ENCODE measurements at places on chromosomes 16 and 17. TPM values are rescaled to one million over a fixed set of nuclear protein-coding genes. Genes with fewer than 3 reads are reported as not detected.

SPPL2C gene
- total RNA-seq: not detected

CD300H gene
- not detected for total RNA-seq

YWHAE gene
- 425 TPM for total RNA-seq

MGAT5B gene
- not detected for total RNA-seq

SECTM1 gene
- total RNA-seq: 0.45 TPM

C16orf86 gene
- 2.8 TPM for total RNA-seq

KRTAP9-8 gene
- total RNA-seq: not detected

CLEC16A gene
- 21.7 TPM for total RNA-seq

UTS2R gene
- not detected for total RNA-seq

GCGR gene
- total RNA-seq: not detected

COL1A1 gene
- total RNA-seq: 0.92 TPM

HOXB4 gene
- 2.0 TPM for total RNA-seq

HOXB6 gene
- not detected for total RNA-seq

MAFG gene
- 12.4 TPM for total RNA-seq

GINS2 gene
- total RNA-seq: 62.9 TPM

HAP1 gene
- total RNA-seq: 0.09 TPM

CHMP6 gene
- 13.9 TPM for total RNA-seq

- peaks cover 63% of the 10 kb centered on the region for H3K4me1 ChIP-seq
- H3K27ac ChIP-seq: no peak overlapping the region
- no peaks in the 10 kb centered on the region for H3K27me3 ChIP-seq
Measured at GRCh38 chr17:78353834-78354233, 6.0 kb downstream of the SOCS3 start.

- peaks cover 27% of the 10 kb centered on the region for H3K4me1 ChIP-seq
- no peak overlapping the region for H3K27ac ChIP-seq
- H3K4me3 ChIP-seq: no peak overlapping the region
- H3K27me3 ChIP-seq: no peaks in the 10 kb centered on the region
Measured at GRCh38 chr16:58518980-58519368, 3.7 kb downstream of the SETD6 start.

DNA sequence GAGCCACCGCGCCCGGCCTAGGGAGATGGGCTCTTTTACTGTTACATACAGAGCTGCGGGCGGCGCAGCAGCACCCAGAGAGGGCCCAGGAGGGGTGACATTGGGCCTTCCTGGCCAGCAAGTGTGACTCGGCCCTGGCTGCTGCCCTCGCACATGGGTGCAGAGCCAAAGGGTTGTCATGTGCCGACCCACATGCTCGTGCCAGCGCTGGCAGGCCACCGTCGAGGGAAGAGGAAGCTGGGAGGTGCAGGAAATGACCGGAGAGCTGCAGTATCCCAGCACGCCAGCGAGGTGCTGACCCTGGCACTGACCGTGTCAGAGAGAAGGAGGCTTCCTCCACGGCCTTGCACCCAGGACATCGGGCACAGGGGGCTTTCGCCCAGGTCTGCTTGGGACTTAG, 8.0 kb downstream of the ENDOV start:
- H3K36me3 ChIP-seq: no peaks in the 10 kb centered on the region
- H3K4me3 ChIP-seq: no peak overlapping the region
- H3K4me1 ChIP-seq: peaks cover 11% of the 10 kb centered on the region
- no peak for DNase-seq
- H3K27ac ChIP-seq: no peak overlapping the region

DNA sequence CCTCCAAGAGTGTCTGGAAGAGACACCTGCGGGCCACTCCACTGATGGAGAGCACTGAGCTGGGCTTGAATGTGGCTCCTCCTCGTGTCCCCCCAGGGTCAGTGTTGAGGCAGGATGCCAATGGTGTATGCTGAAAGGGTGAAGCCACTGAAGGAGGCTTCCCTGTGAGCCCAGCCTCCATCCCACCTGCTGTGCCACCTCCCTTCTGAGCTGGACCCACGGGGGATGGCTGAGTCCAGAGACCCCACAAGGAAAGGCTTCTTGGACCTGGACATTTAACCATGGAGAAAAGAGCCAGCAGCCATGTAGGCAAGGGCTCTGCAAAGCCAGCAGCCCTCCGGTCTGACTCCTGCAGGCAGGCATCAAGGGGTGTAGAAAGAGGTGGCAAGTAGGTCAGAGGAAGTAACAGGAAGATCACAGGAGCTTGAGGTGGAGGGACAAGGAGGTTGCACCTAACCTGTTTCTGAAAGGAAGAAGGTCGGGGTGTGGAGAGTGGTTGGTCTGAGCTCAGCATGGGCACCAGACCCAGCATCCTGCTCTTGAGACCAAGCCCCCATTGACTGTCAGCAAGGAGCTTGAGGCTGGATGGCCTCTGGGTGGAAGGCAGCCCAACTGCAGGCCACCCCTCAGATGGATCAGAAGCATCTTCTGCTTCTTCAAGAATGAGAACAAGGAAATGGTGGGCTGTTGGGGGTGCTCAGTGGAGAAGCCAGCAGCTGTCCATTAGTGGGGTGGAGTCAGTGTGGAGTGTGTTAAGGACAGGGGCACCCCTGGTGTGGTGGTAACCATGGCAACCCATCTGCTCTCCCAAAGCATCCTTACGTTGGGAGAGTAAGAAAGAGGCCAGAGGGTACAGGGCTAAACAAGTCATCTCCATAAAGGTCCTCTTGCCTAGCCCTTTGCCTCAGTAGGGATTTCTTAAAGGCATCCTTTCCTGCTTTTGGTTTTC, 80.7 kb downstream of the PLD6 start:
- H3K4me1 ChIP-seq: peaks cover 61% of the 10 kb centered on the region
- peak; percentile 30 for DNase-seq
- peak overlapping the region; percentile 88 for H3K27ac ChIP-seq
- H3K36me3 ChIP-seq: peaks cover 2% of the 10 kb centered on the region
- H3K27me3 ChIP-seq: no peaks in the 10 kb centered on the region

GRCh38 chr17:68993112-68993511, 37.9 kb upstream of the ABCA8 start:
- no peaks in the 10 kb centered on the region for H3K36me3 ChIP-seq
- no peak overlapping the region for H3K4me3 ChIP-seq
- no peak for DNase-seq
- no peaks in the 10 kb centered on the region for H3K4me1 ChIP-seq

DNA sequence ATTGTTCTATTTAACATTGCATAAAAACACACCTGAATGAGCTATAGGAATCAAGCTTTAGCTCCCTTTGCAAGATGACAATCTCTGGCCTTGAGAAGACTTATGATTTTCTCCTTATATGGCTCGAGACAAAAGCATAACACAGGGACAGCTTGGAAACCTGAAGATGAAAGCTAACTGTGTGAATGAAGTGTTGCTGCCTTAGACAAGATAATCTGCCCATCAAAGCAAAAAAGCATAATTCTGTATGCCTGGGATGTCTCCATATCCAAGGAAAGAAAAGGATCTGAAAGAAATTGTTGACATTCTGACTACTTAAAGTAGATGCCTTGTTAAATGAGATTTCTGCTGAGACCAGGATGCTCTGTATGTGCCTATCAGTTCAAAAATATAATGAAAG, 526.7 kb upstream of the TOM1L1 start:
- no peak overlapping the region for H3K4me3 ChIP-seq
- DNase-seq: no peak
- no peaks in the 10 kb centered on the region for H3K36me3 ChIP-seq
- H3K4me1 ChIP-seq: no peaks in the 10 kb centered on the region

- no peaks in the 10 kb centered on the region for H3K36me3 ChIP-seq
- H3K4me3 ChIP-seq: no peak overlapping the region
- peaks cover 34% of the 10 kb centered on the region for H3K4me1 ChIP-seq
- DNase-seq: no peak
- no peak overlapping the region for H3K27ac ChIP-seq
Measured at GRCh38 chr17:10111907-10112452, 86.4 kb downstream of the GAS7 start.

GRCh38 chr17:43994272-43995149, 9.9 kb upstream of the NAGS start:
- no peaks in the 10 kb centered on the region for H3K36me3 ChIP-seq
- H3K4me1 ChIP-seq: no peaks in the 10 kb centered on the region
- H3K4me3 ChIP-seq: no peak overlapping the region
- peak; percentile 75 for DNase-seq

DNA sequence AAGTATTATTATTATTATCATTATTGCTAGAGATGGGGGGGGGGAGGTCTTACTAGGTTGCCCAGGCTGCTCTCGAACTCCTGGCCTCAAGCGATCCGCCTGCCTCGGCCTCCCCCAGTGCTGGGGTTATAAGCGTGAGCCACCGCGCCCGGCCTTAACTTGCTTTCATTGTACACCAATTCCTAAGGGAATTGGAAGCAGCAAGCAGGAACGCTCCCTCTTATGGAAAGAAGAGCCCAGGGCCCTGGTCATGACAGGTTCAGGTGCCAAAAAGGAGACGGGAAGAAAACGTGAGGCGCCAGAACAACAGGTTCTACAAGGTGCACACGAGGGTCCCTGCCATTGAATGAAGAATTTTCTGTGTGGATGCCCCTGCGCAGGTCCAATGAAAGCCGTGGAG, 540 bp upstream of the RPL38 start:
- peaks cover 39% of the 10 kb centered on the region for H3K36me3 ChIP-seq
- peak overlapping the region; percentile 100 for H3K4me3 ChIP-seq
- H3K27ac ChIP-seq: no peak overlapping the region

DNA sequence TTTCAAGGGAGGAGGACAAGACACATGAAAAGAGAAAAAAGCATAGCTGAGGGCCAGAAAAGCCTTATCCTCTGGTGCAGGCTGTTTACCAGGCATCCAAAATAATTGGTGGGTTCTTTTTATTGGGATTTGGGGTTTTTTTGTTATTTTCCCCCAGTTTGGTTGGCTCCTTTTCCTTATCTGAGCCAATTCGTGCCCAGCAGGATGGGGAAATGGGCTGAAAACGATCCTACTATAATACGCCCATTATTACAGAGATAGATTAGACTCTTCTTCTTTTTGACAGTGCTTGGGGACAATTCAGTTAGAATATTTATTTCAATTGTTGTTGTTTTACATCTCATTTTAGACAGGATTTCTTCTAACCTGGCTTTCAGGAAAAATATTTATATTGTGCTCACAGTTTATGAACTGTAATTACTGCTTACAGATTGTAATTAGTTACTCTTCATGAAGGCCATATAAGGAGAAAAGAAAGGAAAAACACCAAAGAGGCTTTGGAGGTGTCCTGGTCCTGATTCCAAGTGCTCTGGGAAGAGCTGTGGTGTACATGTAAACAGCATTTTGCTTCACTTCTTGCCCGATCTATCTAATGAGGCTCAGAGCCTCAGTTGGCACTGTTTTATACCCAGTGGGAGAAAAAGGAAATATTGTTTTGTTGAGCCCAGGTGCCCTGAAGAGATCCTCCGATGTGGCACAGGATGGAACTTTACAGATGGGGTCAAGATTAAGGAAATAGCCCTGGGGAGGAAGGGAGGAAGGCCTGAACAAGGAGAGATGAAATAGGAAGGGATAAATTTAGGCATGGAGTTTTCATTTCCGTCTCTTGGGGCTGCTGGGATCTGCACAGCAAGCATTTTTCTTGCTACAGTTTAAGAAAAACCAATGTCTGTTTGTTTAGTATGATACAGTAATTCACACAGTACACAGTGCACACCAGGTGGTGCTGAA, 611 bp upstream of the ANKRD40 start:
- DNase-seq: no peak
- H3K4me3 ChIP-seq: peak overlapping the region; percentile 95
- peaks cover 34% of the 10 kb centered on the region for H3K4me1 ChIP-seq
- H3K27ac ChIP-seq: peak overlapping the region; percentile 94
- no peaks in the 10 kb centered on the region for H3K27me3 ChIP-seq

GRCh38 chr16:30895627-30896260, 670 bp upstream of the CTF1 start:
- no peaks in the 10 kb centered on the region for H3K27me3 ChIP-seq
- H3K4me3 ChIP-seq: no peak overlapping the region

- H3K27me3 ChIP-seq: no peaks in the 10 kb centered on the region
- DNase-seq: no peak
Measured at GRCh38 chr16:57559072-57559790, 16.8 kb downstream of the ADGRG5 start.

GRCh38 chr16:83964684-83965443, 3.2 kb upstream of the NECAB2 start:
- no peak for DNase-seq
- H3K36me3 ChIP-seq: no peaks in the 10 kb centered on the region
- H3K4me3 ChIP-seq: no peak overlapping the region
- peaks cover 5% of the 10 kb centered on the region for H3K4me1 ChIP-seq
- no peak overlapping the region for H3K27ac ChIP-seq
- peaks cover 10% of the 10 kb centered on the region for H3K27me3 ChIP-seq

DNA sequence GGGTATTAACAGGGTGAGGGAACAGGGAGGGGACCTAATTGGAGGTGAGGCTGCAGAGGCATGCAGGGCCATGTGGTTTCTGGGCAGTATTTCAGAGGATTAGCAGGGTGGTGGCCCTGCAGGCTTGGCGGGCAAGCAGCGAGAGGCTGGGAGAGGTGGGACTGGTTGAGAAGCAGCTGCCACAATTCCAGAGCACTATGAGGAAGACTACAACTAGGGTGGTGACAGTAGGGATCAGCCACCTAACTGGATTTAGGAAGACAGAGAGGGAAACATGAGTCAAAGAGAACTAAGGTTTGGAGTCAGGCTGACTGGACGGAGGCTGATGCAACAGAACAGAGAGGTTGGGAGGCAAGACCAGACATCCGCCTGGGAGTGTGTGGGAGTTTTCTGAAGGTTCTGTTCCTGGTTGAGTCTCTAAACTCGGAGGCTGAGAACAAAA, 12.3 kb downstream of the ALOXE3 start:
- H3K4me3 ChIP-seq: no peak overlapping the region
- H3K27ac ChIP-seq: no peak overlapping the region
- H3K27me3 ChIP-seq: peaks cover 1% of the 10 kb centered on the region
- no peaks in the 10 kb centered on the region for H3K36me3 ChIP-seq
- no peaks in the 10 kb centered on the region for H3K4me1 ChIP-seq

DNA sequence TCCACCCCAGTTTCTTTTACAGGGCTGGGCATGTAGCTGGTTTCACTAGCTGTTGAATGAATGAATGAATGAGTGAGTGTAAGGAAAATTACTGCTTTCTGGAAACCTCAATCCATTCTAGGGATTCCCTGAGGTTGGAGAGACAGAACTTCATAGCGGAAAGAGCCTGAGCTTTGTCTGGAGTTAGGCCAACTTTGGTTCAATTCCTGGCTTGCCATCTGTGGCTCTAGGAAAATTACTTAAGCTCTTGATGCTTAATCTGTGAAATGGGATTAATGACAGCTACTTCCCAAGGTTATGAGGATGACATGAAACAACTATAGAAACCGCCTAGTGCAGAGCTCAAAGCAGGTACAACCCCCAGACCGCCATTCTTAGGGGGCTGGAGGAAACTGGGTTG, 76.3 kb upstream of the AXIN2 start:
- DNase-seq: no peak
- no peaks in the 10 kb centered on the region for H3K27me3 ChIP-seq
- no peaks in the 10 kb centered on the region for H3K4me1 ChIP-seq
- H3K27ac ChIP-seq: no peak overlapping the region
- no peak overlapping the region for H3K4me3 ChIP-seq
